GM18507 (cell line): ENCODE measurements at places on chromosomes 2 and 18.

- DNase-seq: no peak
These were observed 17.6 kb downstream of the FBXO11 start for GRCh38 chr2:47888581-47889280.

DNA sequence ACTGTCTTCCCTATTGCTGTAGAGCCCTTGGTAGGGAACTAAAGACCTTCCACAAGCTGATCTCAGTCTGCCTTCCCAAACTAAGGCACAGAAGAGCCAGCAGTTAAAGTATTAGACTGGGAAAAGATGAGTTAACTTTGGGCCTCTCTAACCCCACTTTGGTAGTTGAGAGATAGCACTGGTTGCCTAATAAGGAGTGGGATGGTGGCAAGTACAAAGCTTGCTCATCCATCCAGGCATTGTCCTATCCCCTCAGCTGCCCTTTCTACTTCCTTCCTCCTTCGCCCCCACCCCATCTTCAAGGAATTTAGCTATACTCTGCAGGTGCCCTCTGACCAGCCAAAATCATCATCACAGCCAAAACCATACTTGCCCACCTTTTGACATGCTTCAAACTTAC lies 22.2 kb upstream of the AFTPH start:
- no peak for DNase-seq

- no peak for DNase-seq
These were observed 114.3 kb upstream of the PNPT1 start for GRCh38 chr2:55807900-55808299.

GRCh38 chr2:145026456-145027455 lies 506.8 kb upstream of the ZEB2 start:
- no peak for DNase-seq

DNA sequence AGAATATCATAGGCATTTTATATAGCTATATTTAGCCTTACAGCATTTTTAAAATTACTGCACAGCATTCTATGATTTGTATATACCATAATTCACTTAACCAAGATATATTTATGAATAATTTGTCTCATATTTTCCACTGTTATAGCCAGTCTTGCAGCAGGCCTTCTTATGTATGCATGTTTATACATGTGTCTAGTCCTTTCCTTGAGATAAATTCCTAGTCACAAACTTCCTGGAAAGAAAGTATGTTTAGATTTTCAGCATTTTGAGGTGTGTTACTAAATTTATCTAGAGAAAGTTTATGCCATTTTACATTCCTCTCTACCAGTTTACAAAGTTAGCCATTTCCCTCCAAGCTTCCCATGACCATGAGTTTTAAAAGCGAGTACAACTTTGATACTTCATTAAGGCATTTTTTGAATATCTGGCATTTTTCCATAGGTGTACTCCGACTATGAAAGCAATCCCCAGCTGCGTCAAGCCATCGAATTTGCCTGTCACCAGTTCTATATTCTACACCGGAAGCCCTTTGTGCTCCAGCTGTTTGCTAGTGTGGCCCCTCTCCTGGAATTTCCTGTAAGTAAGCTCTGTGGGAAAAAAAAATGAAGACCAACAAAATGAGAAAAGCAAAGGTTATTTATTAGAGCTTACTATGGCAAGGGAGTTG lies 59.4 kb upstream of the RPE start:
- no peak for DNase-seq

GRCh38 chr2:86260978-86261377 lies 61.7 kb downstream of the MRPL35 start:
- no peak for DNase-seq

DNA sequence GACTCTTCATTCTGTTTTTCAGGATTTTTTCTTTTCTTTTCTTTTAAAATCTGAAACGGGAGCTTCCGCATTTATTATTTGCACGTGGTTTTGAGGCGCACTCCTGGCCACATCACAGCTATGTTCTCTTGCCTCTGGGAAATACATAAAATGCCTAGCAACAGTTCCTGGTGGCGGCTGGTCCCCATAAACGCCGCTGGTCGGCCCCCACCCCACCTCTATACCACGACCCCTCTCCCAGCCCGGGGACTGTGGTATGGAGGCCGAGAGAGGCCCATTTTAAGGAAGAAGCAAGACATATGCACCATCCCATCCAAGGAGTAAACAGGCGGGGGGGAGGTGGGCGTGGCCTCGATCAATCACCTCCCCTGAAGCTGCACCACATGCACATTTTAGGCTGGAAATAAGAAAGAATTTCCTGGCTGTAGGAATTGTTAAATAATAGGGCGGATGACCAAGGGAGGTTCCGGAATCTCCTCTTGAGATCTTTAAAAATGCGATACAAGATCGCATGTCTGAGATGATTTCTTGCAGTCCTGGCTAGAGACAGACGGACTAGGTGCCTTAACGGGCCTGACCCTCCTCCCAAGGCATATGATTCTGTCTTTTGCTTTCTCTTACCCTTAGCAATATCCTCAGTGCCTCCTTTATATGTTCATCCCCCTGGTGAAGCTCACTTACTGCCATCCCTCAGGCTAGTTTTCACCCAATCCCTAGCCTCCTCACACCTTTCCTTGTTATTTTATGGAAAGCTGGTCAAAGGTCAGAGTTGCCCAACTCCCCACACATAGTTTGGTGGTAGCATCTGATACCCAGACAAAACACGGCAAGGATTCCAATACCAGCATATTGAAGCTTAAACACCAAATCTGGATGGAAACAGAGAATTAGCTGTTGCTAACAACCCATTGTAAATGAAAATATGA lies 82.4 kb downstream of the BCL2 start:
- no peak for DNase-seq

DNA sequence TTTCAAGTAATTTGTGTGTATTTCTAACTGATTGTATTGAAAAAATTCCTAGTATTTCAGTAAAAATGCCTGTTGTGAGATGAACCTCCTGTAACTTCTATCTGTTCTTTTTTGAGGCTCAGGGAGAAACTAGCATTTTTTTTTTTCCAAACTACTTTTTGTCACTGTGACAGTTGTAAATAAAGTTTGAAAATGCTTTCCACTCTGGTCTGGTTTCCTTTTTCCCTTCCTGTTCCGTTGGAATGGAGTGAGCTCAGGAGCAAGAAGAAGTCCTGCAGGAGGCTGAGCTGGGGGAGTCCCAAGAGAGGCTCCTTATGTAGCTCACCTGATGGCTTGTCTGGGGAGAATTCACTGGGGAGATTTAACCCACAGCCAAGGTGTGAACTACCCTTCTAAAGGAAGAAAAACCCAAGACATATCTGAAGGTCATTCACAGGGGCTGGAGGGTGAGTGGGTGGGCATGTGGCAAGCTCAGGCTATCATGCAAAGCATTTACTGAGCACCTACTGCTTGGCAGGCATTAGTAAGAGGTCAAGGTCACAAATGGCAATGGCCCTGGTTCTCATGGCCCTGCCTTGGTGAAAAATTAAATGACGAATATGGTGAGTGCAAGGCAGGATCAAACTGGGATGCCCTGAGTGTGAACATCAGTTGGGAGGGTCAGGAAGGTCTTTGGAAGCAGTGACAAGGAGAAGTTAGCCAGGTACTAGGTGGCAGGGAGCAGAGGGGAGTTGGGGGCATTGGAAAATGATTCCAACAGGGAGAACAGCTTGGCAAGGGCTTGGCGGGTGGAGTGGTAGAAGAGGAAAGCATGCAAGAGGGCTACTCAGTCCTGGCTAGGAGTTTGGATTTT lies 28.7 kb downstream of the LBH start:
- no peak for DNase-seq

DNA sequence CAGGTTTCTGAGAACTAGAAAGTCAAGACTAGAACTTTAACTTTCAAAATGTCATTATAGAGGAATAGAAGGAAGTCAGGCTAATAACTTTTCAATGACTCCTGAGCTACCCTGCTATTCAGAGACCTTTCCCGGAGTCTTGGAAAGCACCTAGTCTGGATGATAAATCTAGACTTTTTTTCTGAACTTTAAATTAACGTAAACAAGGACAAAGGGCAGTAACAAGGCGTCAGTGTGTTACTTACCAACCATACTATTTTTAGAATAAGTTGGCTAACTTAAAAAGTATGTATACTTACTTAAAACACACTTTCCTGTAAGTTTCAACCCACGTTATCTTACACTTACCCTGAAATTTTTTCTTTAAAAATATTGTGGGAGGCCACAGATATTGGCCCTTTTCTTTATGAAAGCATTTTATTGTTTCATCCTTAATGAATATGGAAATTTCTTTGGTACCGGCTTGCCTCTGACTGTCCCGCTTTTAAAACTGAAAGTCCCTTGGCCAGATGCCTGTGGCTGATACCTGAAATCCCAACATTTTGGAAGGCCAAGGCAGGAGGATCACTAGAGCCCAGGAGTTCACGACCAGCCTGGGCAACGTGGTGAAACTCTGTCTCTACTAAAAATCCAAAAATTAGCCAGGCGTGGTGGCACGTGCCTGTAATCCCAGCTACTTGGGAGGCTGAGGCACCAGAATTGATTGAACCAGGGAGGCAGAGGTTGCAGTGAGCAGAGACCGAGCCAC lies 9.7 kb downstream of the PMAIP1 start:
- DNase-seq: no peak

DNA sequence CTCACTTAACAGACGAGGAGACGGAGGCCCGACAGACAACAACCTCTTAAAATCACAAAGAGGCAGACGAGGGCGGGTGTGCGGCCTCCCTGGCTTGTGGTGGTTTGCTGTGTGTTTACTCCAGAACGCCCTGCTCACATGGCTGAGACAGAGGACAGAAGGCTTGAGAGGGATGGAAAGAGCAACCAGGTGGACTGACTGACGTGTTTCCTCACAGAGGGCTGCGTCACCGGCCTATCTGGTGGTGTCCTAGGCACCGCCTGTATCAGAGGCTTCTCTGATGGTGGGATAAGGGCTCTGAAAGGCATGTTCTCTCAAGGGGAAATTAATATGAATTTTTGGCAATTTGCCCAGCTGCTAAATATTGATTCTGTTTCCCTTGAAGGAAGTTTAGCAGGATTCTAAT lies 47.0 kb upstream of the RALBP1 start:
- DNase-seq: no peak

DNA sequence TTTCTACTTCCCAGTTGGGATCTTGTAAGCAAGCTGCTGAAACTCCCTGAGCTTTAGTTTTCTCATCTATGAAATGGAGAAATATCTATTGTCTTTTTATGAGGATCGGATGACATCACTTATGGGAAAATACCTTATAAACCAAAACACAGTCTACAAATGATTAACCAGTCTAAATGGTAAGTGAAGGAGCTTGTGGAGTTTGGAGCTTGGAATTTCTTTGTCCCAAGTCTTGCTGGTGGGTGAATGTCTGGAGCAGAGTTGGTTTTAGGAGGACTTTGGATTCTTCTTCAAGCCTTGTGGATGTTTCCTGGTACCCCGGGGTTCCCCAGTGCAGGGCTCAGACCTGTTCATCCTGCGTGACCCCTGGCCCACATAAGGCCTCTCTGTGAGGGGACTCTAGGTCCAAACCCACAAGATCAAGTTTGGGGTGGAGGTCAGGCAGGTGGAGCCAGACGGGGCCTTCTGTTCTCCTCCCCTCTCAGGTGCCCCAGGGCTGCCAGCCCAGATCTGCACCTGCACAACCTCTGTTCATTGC lies 43.2 kb downstream of the FOSL2 start:
- no peak for DNase-seq

GRCh38 chr18:36728345-36728744 lies 100.5 kb downstream of the TPGS2 start:
- no peak for DNase-seq

DNA sequence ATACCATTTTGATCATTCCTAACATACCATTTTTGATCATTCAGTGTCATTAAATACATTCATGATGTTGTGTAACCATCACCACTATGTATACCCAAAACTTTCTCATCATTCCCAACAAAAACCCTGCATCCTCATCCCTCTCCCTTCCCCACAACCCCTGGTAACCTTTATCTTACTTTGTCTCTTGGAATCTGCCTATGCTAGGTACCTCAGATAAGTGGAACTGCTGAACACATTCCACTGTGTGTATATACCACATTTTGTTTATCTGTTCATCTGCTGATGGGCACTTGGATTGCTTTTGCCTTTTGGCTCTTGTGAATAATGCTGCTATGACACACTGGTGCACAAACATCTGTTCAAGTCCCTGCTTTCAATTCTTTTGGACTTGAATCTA lies 83.8 kb upstream of the TFCP2L1 start:
- no peak for DNase-seq

DNA sequence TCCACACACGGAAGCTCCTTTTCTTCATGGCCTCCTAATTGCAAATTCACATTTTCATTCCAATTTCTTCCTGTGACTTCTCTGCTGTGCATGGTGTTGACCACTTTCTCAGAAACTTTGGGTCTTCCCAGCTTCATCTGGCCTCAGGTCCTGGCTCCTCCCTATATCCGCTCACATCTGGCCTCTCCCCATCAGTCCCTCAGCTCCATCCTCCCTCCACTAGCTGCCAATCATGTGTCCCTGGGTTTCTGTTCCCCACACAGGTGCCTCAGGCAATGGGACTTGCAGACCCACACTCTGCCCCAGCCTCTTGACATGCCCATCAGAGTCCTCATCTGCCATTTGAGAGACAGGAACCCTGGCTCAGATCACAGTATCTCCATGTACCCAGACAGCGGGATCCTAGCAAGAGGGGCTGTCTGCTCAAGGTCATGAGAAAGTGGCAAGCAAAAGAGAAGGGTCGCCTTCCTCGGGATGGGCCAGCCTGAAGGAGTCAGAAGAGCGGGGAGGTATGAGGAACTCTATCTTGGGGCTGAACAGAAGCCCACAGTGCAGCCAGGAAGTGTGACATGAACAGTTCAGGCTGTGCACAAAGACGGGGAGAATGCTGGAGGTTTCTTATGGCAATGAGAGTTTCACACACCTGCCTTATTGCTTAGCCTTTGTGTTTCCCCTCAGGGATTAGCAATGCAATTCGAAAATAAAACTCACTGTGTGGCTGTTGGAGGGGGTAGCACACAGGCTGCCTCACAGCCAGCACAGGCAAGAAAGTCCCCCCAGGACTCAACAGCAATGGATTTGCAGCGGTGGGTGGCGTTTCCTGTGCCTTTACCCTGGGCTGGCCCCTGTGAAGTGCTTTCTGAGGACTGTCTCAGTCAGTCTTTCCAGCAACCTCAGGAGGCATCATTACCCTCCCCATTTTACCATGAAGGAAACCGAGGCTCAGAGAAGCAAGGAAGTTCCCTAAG lies 69.5 kb downstream of the COPS8 start:
- DNase-seq: no peak

DNA sequence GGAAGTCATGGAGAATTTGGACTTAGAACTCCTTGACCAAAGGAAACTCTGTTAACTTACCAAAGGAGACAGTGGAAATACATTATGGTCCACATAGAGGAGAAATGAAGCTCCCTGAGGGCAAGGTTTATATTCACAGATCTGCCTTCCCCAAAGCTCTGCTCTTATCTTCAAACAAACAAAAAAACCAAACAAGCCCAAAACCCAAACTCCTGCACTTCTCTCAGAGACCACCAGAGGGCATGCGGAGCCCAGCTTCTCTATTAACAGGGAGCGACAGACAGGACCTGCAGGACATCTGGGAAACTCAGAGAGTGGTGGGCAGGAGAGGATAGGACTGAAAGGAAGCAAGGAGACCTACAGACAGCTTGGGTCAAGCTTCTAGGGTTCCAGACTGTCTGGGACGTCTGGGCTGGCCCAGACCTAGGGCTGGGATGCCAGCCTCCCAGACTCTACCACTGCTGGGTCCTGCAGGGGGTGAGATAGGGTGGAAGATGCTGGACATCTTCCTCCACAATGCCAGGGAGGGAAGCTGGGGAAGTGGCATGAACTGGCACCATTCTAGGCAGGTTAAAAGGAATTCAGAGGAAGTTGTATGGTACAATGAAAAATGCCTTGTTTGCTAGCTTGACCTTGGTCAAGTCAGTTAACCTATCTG lies 4.0 kb upstream of the WNT10A start:
- no peak for DNase-seq

- DNase-seq: no peak
These were observed 31.3 kb downstream of the PLB1 start for GRCh38 chr2:28527196-28527595.

- no peak for DNase-seq
These were observed 9.0 kb downstream of the DTNB start for GRCh38 chr2:25664183-25664964.
